GM12864 (cell line): ENCODE measurements at places on chromosomes 7 and 10.

GRCh38 chr7:113199841-113200240 lies 81.5 kb upstream of the SMIM30 start:
- DNase-seq = no peak

DNA sequence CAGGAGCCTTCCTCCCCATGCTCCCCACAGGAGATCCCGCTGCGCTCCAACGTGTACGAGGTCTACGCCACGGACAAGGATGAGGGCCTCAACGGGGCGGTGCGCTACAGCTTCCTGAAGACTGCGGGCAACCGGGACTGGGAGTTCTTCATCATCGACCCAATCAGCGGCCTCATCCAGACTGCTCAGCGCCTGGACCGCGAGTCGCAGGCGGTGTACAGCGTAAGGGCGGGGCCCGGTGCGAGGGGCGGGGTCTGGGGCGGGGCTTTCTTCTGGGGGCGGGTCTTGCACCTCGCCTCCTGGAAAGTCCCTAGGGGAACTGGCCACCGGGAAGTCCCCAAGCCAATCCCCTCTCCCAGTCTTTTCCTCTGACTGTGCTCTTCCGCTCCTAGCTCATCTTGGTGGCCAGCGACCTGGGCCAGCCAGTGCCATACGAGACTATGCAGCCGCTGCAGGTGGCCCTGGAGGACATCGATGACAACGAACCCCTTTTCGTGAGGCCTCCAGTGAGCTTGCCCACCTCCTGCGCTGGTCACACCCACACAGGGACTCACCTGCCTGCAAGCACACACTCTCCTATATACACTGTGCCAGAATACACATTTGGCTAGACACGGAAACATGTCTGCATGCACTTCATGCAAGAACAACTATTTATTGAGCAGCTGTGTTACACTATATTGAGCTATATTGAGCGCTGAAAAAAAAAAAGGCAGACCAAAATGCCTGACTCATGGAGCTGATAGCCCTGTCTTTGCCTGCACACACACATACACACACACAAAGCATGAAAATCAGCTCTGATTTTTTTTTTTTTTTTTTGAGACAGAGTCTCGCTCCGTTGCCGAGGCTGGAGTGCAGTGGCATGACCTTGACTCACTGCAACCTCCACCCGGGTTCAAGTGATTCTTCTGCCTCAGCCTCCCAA lies 32.7 kb upstream of the VSIR start:
- no peak for DNase-seq

GRCh38 chr10:102985811-102986210 lies 67.7 kb downstream of the CNNM2 start:
- no peak for DNase-seq

GRCh38 chr10:74293686-74294371 lies 142.8 kb downstream of the ADK start:
- DNase-seq = no peak

DNA sequence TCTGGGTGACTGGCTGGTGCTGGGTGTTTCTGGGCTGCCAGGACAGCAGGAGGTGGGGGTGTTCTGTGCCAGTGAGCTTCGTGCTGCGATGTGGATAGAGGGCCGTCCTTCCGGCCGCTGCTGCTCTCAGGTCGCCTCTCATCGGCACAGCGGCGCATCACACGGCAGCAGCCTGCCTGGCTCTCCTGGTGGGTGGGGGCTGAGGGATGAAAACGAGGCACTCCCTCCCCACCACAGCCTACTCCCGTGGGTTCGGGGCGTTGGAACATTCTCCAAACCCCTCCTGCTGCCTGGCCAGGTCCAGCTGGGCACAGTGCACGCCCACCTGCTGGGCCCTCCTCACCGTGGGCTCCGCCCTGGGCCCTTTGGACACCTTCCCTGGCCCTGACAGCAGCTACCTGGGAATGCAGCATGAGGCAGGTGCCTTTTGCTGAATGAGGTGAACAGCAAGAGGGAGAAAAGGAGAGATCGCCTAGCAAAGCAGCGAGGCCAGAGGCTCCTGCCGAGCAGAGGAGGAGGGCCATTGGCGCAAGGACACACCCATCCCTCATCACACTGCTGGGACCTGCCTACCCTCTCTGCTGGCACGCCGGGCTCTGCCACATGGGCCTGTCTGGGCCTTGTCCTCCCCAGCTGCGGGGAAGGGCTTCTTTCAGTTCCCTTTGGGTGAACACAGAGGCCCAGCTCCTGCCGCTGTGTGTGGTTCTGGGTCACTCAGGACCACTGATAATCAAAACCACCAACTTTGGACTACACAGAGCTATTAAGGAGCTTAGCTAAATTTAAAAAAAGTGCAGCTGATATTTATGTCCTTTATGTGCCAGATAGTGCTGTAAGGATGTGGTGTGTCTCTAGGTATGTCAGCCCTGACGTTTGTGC lies 33.4 kb downstream of the INPP5A start:
- no peak for DNase-seq

DNA sequence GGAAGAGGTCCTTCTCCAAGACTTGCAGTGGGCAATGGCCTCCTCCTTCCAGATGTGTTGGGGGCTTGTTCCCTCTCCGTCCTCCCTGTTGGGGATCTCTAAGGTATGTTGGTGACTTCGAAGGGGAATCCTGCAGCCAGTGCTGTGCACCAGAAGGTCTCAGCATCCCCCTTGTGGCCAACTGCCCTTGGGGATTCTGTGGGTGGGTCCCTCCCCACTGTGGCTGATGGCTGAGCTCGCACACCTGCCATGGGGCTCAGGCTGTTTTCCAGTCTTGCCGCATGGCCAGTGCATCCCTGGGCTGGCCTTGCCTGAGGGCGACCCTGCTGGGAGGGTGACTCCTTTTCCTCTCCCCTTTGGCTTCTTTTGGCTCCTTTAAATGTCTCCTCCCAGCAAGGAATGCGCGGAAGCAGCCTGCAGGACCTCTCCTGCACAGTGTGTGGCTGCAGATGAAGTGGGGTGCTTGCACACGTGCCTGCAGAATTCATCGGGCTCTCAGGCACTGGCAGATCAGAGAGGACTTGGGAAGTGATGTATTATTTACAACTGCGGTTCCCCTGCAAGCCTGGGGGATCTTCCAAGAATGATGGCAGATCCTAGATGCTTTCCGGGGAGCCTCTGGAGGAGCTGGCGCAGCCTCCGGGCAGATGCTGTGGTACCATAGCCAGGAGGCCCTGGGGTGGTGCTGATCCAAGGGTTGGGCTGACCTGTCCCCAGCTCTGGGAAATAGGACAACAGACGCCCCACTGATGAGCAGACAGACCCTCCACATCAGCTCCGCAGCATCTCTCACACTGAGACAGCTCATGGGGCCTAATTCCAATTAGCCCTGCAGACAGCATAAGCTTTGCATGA lies 410.0 kb downstream of the TCERG1L start:
- DNase-seq = no peak

DNA sequence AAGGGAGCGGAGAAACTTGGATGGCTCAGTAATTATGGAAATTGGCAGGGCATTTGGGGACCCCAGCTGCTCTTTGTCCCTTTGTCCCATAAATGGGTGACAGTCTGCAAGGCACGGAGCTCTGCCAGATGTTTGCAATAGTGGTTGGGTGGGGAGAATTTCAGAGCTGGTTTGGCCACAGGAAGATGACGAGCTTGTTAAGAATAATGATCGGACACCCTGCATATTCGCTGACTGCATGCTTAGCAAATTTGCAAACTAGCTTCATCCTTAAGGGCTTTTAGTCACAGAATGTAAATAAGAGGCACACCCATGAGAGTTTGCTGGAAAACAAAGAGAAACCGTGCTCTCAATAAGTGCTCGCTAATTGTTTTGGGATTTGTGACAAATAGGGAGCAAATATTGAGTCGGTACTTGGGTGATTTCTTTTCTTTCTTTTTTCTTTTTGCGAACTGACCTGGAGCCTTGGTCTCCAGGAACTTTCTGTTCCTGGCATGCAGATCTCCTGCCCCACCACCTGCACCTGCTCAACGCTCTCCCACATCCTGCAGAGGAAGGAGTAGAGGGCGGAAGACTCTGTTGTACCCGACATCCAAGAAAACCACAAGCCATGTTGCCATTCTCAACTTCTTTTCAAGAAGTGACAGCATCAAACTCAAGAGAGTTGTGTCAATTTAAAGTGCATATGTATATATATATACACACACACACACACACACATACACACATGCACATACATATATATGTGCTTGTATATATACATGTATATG lies 238.9 kb downstream of the CAMK1D start:
- no peak for DNase-seq

DNA sequence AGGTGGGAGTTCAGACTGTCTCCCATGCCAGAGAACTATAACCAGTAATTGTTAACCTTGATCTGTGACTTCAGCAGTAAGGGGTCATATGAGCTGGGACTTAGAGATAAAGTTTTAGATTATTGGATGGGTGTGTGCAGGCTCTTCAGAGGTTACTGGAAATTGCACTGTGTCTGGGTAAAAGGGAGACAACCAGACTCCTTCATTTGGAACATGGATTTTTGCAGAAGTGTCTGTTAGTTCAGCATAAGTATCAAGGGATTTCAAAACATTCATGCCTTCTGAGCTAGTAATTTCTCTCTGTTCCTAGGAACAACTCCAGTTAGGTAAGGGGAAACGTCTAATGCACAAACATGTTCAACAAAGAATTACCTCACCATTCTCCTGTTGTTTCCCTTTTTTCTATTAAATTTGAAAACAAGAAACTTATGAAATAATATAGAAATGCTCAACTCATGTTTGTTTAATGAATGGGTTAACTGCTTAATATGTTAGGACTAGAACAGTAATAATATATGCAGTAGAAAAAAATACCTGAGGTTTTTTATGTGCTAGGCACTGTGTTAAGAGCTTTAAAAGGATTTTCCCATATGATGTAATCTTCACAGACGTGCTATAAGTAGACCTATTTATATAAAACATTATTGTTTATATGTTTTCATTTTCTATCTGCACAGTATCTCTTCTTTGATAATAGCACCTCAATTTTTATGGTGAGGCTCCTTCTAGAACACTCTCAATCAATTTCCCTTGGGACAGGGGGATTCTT lies 233.0 kb downstream of the CACNA2D1 start:
- no peak for DNase-seq

- DNase-seq = no peak
Observed at GRCh38 chr10:2891073-2891769, 176.1 kb upstream of the PFKP start.

DNA sequence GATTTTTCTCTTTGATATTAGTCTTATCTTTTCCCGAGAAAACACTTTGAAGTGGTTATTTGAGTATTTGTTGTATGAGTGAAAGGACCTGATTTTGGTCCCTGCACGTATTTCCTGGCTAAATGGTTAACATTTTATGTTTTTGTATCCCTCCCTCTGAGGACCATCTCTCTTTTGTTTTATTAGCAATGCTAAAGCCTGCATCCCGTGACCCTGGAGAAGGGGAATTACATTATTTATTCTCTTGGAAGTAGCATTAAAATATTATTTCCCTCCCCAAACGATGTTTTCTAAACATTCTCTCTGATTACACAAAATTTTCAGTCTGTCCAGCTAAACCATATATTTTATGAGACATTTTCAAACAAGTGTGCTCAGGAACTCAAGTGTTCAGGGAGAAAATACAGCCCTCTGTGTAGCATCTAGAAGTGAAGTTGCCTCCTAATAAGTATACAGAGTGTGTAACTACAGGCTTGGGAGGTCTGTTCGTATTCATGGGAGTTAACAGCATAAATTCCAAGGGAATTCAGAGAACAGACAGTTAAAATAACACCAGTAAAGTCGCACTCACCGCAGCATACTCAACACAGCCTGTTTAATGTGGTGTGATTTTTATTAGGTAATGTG lies 163.8 kb upstream of the NPVF start:
- DNase-seq = no peak

GRCh38 chr7:156753229-156753560 lies 112.6 kb downstream of the RNF32 start:
- DNase-seq = no peak

- no peak for DNase-seq
Observed at GRCh38 chr10:501596-501995, 187.9 kb downstream of the DIP2C start.

DNA sequence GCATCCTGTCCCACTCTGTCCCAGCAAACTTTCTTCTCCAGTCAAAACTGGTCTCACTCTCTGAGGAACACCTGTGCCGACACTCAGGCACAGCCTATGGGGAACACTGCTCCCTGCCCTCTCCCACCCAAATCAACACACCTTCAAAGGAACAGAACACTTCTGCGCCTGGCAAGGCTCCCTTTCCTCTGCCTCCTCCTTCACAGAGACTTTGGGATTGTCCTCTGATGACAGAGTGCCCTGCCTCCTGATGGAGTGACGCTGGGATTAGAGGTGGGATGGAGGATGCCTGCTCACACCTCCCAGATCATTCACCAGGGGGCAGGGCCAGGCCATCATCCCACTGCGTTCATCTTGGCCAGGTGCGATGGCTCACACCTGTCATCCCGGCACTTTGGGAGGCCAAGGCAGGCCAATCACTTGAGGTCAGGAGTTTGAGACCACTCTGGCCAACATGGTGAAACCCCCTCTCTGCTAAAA lies 26.5 kb downstream of the KLF6 start:
- no peak for DNase-seq

DNA sequence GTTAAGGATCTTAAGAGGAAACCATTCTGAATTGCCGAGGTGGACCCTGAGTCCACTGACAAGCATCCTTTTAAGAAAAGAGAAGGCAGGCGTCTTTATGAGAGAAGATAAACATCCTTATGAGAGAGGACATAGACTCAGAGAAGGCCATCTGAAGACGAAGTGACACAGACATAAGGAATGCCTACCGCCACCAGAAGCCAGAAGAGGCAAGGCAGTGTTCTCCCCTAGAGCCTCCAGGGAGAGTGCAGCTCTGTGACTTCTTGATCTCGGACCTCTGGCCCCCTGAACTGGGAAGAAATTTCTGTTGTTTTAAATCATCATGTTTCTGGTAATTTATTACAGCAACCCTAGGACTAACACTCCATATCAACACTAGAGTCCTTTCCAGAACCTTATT lies 25.2 kb upstream of the ING3 start:
- DNase-seq = no peak

- no peak for DNase-seq
Observed at GRCh38 chr7:103129702-103130549, 19.0 kb downstream of the NAPEPLD start.

- no peak for DNase-seq
Observed at GRCh38 chr7:2732388-2732787, 44.4 kb downstream of the AMZ1 start.

DNA sequence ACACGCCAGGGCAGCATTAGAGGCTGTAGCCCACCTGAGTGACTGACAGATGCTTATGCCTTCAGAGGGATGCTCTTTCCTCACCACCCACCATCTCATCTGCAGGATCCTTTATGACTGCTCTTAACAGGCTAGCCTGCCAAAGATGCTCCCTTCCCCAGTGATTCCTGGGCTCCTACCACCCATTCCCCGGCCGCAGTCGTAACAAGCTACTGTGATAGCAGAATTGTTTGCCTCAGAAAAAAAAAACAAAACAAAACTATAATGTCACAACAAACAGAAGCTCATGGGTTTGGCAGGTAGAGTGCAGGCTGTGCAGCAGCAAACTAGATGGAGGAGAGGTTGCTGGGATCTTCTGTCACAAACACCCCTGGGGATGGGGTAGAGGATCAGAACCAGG lies 343.9 kb upstream of the ZMIZ1 start:
- no peak for DNase-seq

- DNase-seq = no peak
Observed at GRCh38 chr7:30932562-30932961, 20.9 kb downstream of the AQP1 start.
